Activated CD4-positive, alpha-beta memory T cell treated with anti-CD3 and anti-CD28 coated beads, Interleukin-2, amount 10 ng/mL, durations not matched to agents 7 days and 5 days (primary cell): ENCODE measurements at places on chromosomes 7 and 10.

GRCh38 chr7:90771281-90771680 is 175.2 kb downstream of the CDK14 start:
- no peak for DNase-seq

DNA sequence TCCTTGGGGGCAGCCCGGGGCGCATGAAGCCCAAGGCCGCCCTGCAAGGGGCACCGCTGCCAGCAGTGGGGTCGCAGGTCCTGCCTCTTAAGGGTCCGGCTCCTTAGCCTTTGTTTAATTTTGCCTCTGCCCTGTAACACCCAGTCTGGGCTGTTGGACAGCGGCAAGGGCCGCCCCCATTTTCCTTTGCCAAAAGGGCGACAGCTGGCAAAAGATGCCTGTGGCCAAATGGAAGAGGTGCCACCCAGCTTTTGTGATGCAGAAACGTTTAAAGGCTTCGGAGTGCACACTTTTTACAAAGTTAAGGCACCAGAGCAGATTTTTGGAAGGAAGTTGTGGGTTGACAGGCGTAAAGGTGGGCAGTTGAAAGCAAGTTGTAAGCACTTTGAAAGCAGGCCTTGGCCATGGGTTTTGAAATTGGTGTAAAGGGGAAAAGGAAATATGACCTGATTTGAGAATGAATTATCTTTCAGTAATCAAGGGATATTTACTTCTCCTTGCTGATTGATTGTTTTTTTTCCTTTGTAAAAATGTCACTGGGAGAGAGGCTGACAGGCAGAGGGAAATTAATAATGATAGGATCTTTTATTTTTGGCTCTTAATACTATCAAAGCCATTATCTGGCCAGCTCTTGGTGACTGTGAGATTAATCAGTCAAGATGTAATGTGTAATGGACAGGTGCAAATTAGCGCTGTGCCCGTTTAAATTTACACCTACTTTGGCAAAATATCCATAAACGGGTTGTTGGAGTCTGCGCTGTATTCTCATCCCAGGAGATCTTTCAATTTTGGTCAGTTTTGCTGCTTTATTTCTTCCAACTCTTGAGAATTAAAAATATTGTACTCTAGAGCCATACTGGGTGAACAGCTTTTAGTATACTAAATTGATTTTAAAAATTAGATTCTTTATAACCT is 1.2 kb downstream of the CASD1 start:
- DNase-seq = peak; percentile 47

- DNase-seq = no peak
These were observed 258.1 kb downstream of the KLF6 start for GRCh38 chr10:3526727-3527501.

DNA sequence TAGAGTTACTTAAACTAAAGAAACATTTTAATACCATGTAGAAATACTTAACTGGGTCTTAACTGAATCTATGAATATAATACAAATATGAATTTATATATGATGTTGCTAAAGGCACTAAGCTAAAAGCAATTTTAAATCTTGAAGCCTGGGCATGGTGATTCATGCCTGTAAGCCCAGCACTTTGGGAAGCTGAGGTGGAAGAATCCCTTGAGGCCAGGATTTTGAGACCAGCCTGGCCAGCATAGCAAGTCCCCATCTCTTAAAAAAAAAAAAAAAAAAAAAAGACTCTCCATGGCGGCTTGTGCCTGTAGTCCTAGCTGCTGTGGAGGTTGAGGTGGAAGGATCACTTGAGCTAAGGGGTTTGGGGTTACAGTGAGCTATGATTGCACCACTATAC is 95.3 kb downstream of the CCSER2 start:
- DNase-seq = no peak

GRCh38 chr10:71860243-71861029 is 9.4 kb upstream of the PSAP start:
- DNase-seq = peak; percentile 41

DNA sequence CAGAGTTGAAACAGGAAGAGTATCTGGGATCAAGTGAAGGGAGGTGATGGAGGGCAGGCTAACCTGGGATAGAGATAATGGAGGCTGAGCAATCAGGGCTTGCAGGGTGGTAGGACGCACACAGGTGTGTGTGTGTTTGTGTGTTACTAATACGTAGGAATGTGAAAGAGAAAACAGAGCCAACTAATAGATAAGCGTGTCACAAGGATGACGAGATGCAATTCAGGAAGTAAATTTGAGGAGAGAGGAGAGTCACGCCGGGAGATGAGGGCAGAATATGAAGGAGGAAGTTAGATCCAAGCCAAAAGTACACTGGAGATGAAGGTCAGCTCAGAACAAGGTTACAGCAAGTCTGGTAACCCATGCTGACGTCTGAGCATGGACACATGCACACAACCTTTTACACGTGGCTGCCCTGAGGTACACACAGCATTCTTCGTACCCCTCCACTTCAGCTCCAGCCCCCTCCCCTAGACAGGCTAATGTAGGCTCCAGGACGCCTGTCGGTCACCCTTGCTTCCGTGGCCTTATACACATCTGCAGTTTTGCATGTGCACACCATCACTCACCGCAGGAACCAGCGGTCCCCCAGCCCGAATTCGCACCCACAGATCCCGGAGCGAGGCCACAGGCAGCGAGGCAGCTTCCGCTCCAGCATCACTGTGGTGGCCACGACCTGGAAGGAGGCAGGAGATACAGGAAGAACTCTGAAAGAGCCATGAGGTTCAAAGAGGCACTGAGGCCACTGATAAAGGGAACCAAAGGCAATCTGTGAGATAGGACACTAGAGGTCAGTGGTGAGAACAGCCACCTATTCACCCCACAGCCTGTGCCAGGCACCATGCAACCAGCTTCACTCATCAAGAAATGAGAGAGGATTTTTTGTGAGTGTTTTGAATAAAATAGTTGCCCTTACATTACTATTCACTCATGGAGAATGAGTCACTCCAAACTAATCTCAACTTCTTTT is 23.7 kb upstream of the TRPV6 start:
- DNase-seq = no peak

DNA sequence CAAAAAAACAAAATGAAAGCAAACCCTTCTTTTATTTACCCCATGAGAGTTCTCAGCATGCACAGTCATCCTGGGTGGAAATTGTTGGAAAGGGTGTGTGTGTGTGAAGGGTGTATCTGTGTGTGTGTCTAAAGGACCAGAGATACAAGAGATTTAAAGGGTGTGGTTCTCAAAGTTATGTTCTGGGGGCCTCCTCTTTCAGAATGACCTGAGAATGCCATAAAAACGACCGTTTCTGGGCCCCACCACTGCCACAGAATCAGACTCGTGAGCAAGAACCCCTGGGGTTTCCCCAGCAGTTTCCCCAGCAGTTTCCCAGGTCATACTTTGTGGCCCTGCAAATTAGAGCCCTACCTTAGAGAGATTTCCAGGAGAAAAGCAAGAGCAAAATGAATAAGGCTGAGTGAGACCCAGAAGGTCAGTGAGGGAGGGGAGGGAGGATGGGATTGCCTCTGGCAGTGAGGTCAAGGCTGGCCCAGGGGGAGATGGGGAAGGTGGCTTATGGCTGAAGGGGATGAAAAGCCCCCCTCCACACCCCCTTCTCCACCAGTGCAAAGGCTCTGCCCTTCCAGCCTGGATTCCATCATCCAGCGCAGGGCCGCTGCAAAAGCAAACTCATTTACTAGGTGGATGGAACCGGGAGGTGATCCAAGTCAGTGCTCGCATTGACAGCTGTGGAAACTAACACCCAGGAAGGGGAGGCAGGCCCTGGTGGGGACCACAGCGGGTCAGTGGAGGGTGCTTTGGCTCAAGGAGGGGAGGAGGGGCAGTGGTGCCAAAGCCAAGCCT is 10.2 kb downstream of the PYROXD2 start:
- peak; percentile 35 for DNase-seq

DNA sequence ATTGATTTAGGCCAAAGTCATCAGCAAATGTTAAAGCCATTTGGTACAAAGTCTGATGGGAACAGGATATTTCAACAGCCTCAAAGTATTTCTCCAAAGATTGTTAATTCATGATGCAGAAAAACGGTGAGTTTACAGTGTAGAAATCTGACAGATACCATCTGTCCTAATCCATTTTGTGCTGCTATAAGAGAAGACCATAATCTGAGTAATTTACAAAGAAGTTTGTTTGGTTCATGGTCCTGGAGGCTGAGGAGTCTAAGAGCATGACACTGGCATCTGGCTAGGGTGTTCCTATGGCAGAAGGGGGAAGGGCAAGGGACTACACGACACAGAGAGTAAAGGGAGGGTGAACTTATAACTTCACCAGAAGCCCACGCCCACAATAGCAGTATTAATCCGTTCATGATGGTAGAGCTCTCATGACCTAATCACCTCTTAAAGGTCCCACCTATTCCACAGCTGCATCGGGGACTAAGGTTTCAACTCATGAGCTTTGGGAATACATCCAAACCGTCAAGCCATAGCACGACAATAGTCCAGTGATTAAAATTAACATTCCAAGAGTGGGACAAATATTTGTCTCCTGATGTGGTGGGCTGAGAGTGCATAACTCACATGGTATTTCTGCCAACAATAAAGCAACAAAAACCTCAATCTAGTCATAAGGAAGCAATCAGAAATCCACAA is 298.6 kb upstream of the AKR1E2 start:
- no peak for DNase-seq

DNA sequence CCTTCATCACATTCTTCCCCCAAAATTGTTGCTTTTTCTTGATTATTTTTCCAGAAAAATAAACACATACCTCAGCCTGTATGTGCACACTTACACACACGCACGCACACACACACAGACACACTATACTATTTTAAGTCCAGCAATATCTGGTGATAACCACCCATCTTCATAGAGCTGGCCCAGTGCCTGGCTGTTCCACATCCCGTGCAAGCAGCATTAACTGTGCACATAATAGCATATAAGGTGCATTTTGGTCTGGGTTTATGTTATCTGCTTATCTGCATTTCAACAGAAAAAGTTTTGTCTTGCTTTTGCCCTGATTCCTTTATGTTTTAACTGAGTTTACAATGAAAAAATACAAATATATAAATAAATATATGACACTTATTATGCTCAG is 143.1 kb upstream of the KLF6 start:
- no peak for DNase-seq

GRCh38 chr10:111410740-111411139 is 333.9 kb downstream of the ADRA2A start:
- no peak for DNase-seq

- DNase-seq = no peak
These were observed 862.3 kb downstream of the TYW1 start for GRCh38 chr7:67858931-67859330.

DNA sequence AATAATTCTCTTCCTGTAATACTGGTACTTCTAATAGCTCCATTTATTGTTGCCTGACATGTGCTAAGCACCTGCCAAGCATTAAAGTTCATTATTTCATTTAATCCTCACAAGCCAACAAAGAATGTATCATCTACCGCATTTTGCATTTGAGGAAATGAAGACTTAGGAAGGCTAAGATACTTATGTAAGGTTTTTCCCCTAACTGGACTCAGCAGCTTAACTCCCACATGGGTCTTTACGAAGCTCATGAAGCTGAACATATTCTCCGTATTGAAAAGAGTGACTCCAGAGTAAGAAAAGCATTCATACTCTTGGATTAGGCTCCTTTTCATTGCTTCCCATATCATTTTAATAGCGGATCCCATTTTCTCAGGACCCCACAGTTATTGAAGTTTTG is 155.7 kb upstream of the TMEM72 start:
- no peak for DNase-seq

GRCh38 chr10:91048380-91048779 is 127.5 kb upstream of the ANKRD1 start:
- no peak for DNase-seq

DNA sequence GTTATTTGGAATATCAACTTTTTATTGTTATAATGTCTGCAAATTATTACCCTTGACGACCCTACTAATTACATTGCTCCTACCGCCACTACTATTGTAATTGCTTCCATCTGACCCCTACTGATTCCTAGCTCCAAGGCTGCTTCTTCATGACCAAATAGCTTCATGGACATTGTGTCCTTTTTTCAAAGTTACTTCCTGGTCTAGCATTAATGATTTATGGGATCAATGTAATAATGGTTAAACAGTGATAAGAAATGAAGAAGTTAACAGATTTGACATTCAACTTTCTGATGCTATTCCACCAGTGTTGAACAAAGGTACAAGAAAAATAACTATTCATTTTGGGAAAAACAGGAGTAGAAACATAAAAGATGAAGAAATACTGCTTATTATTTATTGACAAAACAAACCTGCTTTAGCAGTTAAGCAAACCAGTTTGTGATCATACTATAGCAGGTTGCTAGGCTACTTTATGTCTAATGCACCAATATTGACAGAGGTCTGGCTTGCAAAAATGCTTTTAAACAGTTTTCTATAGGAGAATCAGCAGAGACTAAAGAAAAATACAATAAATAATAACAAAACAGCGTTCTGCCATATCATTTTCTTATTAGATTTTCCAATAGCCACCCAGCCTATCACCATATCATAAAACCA is 125.8 kb downstream of the PCLO start:
- no peak for DNase-seq

DNA sequence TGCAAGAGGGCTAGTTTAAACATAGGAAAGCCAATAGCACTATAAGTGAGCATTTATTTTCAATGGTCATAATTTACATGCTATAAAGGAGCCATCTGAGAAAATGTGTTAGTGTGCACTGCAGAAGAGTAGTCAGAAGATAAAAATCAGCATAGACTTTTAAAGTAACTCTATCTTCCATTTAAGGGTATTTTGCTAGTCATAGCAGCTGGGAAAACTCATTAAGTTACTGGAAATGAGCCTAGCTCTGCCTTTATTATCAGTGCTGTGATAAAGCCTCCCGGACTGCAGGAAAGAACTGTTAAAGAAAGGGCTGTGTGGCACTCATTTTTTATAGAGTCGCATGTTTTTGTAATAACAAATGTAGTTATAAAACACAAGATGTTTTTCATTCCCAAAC is 825.8 kb upstream of the POM121L12 start:
- DNase-seq = no peak

DNA sequence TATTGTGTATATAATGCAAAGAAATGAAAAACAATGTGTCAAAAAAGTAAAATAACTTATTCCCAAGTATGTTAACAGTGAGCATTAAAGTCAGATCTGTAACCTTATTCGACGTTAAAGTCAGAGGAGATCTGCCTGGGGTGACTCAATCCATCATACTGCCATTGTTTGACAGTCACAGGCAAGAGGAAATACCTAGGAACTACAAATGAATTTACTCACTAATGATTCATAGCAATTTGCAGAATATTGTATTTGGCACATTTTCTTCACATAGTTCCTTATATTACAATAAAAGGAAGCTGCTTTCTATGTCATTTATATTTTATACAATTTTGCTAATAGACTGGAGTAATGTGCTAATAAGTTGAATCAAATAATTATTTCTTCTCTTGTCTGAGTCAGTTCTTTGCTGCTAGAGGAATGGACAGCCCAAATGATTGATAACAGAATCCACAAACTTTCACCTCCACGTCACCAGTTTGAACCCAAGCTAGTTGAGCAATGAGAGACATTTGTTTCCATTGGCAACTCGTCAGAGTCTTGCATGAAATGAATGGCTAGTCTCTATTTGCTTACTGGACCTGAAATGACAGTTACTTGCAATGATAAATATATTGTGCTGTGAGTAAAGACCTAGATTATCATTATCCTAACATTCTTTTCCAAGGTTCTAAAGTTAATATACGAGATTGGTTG is 48.5 kb upstream of the TMEM106B start:
- DNase-seq = no peak
